ENCODE measurements at places on chromosomes 1 and 21.

DNA sequence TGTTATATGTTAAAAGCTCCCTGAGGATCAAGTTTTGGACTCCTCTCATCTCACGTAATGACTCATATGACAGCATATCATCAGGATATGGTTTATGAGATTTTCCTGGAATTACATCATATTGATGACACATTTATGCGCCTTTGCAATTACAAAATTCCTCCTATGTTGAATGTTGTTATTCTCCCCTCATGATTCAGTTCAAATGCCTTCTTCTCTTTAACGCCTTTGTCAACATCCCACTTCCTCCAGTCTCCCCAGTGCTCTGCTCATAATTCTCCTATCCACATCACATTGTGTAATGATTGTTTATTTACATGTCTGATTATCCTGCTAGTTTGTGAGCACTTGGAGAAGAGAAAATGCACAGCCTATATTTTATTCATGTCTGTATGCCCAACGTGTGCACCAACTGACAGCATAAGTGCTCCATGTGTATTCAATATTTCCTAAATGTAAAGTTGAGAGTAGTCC lies 80.9 kb upstream of the BACH1 start:
- DNase-seq = peak; percentile 92

GRCh38 chr1:47208374-47208850 lies 18.6 kb upstream of the PDZK1IP1 start:
- DNase-seq = no peak

DNA sequence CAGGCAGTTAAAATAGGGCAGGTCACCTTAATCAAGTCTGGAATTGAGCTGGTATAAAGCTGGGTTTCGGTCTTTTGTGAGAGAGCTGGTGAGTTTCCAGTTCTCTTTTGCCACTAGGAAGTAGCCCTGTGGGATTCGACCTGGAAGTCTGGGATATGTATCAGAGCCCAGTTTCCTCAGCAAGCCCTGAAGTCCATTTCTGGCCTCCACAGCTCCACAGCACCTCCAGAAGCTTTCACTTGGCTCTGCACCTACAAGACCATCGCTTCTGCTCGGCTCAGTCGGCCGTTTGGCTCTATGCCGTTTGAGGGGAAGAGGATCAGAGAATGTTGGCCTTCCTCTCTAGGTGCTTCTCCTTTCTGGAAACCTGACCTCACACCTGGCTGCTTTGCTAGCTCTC lies 148.0 kb downstream of the GALNT2 start:
- DNase-seq = peak; percentile 90

DNA sequence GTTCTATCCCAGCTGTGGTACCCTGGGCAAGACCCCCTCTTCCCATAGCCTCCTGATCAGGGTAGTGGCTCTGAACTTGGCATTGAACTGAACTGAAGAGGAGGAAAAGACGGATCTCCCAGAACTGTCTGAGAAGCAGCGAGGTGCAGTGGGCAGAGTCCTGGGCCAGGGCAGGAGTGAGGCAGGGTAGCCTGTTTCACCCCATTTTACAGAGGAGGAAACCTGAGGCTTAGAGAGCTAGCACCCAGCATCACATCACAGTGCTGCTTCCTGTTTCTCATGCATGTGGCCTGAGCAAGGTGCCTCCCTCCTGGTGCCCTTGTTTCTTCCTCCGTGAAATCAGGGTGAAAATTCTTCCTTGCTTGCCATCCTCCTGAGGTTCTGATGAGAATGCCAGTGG lies 17.1 kb downstream of the ZNF362 start:
- DNase-seq = no peak

DNA sequence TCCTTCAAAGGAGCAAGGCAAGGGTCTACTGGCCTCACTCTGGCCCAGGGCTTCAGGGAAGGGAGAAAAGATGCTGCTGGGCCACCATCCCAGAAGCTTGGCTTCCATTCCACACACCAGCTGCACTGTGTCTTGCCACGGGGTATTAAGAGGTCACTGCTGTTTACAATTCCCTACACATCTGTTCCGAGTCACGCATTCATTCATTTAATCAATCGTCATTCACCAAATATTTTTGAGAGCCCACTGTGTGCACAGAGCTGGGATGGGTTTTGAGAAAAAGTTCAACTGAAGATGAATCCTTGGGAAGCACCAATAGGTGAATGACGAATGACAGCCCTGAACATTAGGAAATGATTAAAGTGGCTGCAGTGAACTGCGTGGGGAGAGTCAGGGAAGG lies 101.7 kb downstream of the NAV1 start:
- no peak for DNase-seq

- no peak for DNase-seq
Measured at GRCh38 chr1:25186161-25187007, 45.9 kb downstream of the SYF2 start.

DNA sequence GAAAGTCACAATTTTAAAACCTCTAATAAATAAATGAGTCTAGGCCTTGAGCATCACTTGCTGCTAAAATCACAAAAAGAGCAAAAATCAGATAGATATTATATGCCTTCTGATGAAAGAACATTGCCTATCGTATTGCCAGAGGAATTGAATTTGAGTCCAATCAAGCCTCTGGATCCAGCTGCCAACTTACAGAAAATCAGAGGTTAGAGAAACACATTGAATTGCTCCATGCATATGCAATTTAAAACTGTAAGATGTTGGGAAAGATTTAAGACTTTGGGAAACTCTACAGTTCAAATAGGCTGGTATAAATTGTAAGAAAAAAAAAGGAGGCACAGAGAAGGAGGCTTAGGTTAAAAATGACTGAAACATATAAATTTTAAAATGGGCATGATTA lies 93.5 kb downstream of the TM2D1 start:
- DNase-seq = no peak

- no peak for DNase-seq
Measured at GRCh38 chr21:19031953-19032352, 628.4 kb upstream of the TMPRSS15 start.

DNA sequence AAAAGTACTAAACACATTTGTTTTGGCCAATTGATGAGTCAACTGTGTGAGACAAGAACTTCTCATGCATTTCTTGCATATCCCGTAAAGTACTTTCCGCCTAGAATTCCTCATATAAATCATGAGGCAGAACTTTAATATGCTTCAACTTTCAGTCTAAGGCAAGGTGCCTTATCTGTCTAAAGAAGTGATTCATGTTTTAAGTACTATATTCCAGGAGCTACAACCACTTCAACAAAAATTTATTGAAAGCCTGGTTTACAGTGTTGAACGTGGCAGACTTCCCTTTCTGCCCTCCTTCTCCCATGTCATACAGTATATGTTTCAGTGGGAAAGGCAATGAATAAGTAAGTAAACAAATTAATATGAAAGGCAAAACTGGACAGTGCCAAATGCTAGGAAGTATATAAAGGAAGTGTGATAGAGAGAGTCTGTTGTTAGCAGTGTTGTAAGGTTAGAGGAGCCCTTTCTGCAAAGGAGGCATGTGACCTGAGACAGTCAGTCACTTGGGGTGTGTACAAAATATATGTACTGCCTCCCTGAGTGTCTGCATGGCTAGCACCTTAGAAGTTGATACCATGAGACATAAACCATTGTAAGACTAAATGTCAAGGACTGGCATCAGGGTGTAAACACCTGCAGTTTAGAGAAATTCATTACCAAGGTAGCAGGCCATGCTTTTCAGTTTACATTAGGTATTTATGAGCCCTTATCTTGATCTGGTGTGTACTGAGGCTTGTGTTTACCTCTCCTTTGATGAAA lies 362.2 kb downstream of the SRGAP2C start:
- no peak for DNase-seq

GRCh38 chr1:110888641-110889040 lies 15.7 kb downstream of the CD53 start:
- DNase-seq = no peak

DNA sequence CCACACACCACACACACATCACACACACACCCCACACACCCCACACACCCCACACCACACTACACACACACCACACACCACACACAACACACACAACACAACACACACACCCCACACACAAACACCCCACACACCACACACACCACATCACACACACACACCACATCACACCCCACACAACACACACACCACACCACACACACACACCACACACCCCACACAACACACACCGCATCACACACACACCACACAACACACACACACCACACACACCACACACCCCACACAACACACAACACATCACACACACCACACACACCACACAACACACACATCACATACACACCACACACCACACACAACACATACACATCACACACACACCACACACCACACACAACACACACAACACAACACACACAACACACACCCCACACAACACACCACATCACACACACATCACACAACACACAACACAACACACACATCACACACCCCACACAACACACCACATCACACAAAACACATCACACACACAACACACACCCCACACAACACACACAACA lies 2.4 kb downstream of the LYPD8 start:
- DNase-seq = no peak

DNA sequence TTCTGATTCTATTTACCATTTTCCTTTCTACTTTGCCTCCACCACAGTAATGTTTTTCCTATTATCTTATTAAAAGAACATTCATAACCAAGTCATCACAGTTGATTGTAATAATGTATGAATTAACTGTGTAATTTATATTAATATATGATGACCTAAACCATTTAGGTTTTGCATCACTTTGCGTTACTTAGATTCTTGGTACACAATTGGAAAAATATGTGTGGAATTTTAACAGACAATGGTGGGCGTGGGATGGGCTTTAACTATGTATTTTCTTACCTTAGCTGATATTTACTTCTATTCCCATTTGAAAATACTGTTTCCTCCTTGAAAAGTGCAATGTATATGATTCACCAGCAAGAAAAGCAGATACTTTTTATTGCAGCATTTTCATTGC lies 3.6 kb downstream of the KRTAP21-3 start:
- DNase-seq = no peak

DNA sequence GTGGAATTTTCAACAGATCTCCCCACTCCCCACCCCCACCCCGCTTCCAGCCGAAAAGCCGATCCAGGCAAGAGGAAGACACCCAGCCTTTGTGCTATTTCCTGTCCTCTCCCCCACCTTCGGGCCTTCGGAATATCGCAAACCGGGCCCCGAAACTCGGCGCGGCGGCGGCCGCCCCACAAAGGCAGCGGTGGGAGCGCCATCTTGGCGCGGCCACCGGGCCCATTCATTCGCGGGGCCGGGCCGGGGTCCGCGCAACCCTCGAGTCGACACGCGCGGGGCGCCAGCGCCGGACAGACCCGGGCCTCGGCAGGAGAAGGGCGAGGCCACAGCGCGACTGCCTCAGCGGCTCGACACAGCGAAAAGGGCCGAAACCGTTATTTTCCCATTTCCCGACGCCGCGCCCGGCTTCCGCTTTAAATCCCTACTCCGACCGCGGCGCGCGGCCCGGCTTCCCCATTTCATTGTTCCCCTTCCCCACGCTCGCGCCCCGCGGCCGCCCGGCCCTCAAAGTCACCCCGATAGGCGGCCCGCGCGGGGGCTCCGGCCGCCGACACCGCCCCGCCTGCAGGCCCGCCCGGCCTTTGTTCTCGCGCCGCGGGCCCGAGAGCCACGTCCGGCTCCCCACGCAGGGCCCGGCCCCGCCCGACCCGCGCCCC lies 911 bp downstream of the GNB1 start:
- DNase-seq = peak; percentile 62

DNA sequence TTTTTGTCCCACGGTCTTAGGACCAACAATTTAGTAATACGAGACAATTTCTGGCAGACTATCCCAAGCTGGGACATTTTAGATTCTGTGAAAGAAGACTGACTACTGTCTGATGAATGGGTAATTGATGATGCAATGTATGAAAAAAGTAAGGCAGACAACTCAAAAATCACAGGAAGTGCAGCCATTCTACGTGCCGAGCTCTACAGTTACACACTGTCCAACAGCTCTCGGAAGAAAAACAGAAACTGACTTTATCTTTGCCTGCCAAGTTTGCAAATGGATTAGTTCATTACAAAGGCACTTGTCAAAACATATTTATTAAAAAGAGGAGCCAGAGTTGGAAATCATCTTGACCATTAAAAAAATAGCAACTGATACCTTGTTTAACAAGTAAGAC lies 31.3 kb downstream of the ZBTB8B start:
- DNase-seq = peak; percentile 71

DNA sequence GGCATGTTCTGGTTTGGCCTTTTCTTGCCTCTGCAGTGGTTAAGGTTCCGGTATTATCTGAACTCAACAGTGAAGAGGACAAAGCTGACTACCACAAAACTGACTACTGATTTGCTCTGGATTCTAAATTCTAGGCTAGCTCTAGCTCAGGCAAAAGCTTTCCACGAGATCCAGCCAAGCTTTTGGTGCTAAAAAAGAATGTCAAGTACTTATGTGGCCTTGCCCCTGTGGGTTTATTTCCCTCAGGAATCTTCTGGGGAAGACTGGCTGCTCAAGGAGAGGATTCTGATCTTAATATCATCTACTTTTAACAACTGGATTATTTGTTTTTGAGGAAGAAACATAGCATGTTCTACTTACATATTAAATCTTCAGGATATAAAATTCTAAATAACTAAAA lies 26.1 kb upstream of the MTMR11 start:
- DNase-seq = no peak

DNA sequence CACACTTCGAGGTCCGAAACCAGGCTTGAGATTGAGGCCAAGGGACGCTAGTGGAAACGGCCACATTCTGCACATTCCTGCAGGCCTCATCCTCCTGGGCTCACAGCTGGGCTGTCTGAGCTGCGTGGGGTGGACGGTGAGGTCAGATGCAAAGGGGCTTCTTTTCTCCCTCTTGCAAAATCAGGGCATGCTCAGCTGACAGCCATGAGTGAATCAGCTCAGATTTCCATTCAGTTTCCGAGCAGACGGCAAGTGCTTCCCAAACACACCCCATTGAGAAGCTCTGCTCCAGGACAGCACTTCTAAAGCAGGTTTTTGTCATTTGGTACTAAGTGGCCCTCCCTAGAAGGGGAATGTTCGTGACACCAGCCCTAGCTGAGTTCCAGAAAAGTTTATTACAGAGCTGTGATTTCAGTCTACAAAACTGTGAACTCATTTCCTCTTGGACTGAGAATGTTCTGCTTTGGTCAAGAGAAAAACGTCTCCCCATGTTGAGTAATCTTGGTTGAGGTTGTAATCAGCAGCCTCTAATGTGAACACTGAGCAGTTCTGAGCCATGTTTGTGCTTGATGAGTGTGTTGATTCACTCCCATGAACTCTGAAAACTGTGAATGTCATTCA lies 10.0 kb downstream of the PDPN start:
- DNase-seq = no peak

GRCh38 chr1:100713626-100714025 lies 5.9 kb upstream of the VCAM1 start:
- peak; percentile 17 for DNase-seq

DNA sequence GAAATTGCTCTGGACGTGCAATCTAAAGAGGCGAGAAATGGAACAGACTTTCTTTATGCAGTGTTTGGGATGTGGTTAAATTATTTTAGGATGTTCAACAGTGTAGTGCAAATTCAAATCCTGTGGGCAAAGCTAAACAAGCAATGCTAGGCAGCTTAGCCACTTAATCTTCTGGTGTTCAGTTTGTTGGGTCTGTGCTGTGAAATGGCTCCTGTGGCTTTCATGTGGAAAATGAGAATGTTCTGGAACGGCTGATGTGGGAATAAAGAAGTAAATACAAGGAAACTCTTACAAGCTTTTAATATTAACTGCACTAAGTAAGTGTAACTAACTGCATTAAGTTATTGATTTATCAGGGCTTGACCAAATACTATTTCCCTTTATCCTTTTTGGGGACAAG lies 766.6 kb downstream of the ADGRL2 start:
- DNase-seq = no peak
